ENCODE measurements at places on chromosomes 16 and 17.

DNA sequence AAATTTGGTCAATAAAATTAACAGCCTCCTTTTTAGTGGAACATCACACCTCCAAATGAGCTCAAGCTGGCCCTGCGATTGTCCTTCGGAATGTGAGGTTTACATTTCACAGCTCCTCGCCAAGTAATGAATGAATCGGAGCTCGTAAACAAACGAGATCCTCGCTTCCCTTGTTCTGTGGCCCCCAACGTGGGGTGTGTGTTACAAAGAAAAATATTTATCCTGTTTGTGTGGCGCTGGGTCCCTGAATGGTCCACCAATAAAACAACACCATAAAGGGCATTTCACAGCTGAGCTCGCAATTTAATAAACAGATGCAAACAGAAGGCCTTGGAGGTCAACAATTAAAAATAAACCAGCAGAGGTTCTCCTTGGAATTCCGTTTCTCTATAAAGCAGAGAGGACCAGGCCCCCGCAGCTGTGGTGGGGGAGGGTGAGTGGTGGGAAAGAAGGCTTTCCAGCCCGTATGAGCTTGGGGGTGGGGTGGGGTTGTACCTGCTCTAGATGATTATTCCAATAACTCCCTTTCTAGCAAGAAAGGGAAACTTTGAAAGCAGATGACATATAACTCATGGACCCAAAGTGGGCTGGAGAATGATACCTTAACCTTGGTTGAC, 393.9 kb upstream of the SALL1 start:
- DNase-seq, result no peak

GRCh38 chr17:48769009-48769675, 40.6 kb upstream of the HOXB13 start:
- DNase-seq, result no peak

DNA sequence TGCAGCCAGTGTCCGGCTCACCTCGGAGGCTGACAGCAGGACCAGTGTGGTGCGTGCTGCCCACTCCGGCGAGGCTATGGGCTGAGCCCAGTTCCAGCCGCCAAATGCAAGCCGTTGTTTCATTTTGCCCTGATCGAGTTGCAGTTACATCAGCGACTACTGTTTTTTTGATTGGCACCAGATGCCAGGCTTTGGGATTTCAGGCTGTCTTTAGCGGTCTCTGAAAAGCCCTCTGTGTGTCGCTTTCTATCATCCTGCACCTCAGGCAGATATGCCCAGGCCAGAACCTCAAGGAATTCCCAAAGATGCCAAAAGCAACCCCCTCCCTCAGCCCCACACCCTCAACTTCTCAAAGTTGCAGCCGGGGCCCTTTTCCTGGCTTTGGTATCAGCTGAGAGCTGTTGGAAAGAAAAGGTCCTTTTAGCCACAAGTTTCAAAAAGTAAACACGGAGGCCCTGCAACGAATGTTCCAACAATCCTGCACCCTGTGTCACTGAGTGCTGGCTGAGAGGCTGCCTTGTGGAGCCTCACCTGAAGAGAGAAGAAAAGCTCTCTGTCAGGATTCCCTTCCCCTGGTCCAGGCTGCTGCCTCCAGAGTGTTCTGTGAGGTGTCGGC, 58.9 kb downstream of the WWP2 start:
- no peak for DNase-seq

- no peak for DNase-seq
Measured at GRCh38 chr17:31907342-31907962, 5.9 kb upstream of the UTP6 start.

DNA sequence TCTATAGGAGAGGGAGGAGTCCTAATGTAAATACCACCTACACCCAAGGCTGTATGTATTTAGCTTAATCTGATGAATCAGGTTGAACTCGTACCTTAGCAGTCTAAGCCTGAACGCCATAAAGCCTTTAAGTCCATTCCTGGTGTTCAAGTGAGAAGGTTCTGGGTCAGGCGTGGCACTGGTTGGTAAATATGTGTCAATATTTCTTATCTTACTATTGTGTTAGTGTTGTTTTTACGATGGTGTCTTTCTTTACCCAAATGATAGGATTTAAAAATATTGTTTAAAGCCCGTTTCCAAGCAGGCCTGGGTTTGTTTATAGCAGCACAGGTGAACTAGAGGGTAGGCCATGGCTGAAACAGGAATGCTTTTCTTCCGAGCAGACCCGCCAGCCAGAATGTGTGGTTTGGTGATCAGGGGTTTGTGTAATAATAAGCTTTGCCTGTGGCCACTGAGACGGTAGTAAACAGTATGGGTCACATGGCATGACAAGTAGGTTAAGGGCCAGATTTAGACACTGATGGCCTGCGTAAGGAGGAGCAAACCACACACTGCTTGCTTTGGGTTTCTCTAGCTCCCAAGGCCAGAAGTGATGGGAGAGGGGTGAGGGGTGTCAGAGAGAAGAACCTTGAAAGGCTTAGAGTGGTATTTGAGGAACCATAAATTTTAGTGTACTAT, 3.3 kb downstream of the TMEM94 start:
- DNase-seq, result no peak

DNA sequence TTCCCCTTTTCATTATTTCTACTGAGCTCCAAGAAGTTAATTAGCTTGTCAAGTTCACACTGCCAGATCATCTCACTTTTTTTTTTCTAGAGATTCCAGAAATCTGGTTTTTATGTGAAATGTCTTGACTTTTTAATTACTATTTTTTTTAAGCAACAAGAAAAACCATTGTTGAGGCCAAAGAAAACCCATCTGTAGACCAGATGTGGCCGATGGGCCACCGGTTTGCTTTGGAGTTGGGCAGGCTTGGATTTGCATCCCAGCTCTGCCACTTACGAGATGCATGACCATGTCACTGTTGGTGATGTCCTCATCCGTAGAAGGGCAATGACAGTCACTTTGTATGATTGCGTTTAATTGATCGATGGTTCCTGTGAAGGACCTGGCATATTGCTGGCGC, 34.2 kb upstream of the MRTFB start:
- DNase-seq, result no peak

GRCh38 chr16:88372522-88372921, 10.2 kb upstream of the ZNF469 start:
- DNase-seq, result no peak

- DNase-seq, result no peak
Measured at GRCh38 chr17:1727876-1728630, 3.5 kb downstream of the WDR81 start.

DNA sequence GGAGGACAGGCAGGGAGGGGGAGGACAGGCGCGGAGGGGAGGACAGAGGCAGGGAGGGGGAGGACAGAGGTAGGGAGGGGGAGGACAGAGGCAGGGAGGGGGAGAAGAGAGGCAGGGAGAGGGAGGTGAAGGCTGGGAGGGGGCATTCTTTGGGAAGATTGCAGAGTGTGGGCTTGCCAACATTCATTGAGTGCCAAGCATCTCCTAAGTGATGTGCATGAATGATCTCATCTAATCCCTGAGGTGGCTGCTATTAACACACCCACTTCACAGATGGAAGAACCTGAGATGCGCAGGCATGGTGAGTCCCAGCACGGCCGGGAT, 58.3 kb downstream of the NT5M start:
- DNase-seq, result no peak

DNA sequence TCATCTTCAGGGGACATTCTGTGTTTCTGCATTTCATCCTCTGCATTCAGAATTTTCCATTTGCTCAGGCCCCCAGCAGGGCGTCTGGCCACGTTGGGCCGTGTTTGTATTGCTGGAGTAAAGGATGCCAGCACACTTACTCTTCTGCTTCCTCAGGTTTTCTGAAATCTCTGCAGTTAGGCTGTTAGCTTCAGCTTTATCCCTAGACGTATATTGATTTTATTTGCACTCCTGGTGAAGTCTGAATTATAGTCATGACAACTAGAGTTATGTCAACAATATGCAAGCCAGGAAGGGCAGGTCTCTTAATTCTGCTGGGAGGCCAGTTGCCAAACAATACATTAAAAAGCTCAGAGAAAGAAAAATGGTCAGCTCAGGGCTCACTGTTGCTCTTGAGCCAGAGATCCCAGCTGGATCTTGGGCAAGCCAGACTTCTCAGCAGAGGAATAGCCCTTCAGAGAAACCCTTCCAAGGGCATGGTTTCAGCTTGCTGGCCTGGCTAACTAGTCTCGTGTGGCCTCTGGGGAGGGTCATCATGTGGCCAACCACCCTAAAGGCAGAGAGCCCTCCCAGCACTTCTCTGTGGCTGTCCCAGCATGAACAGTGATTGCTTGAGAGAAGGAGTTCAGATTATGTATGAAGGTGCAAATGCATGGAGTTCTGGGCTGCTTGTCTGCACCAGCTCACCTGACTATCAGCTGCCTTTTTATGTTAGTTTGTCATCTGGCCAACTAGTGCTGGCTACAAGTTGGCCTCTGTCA, 110.2 kb upstream of the CACNG5 start:
- peak; percentile 75 for DNase-seq

DNA sequence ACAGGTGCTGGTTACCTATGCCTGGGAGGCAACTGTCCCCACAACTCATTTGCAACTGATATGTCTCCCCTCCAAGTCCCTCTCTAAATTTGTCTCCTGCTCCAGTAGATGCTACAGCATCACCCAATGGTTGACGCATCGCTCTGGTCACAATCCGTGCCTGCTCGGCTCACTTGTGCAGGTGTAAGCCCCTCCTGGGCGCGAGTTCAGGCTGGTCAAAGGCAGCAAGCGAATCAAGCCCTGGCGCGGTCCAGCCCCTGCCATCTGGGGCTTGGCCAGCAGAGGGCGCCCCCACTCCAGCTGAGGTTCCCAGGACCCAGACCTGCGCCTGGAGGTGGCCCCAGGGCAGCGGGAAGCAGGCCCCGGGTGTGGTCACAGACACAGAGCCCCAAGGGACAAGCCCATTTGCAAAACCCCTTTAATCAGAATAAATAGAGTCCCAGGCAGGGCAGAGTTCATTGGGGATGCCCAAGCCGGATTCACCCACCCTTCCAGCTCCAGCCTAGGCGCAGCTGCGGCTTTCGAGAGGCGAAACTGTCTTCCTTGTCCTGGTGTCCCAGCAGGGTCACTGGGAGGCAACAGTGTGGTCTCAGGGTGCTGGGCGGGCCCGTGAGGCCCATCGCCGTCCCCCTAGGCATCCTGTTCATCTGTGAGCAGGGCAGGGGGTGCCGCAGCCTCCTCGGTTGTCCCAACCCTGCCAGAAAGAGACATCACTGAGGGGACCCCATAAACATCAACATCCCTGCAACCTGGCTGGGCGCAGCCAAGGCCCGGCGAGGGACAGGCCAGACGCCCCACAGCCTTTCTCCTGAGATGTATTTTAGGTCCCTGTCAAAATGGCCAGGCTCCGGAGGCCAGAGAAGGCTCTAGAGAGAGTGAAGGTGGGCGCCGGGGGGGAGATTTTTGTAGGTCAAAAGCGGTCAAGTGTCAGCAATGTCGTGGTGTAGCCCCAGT, 15.8 kb downstream of the TMC6 start:
- peak; percentile 71 for DNase-seq

DNA sequence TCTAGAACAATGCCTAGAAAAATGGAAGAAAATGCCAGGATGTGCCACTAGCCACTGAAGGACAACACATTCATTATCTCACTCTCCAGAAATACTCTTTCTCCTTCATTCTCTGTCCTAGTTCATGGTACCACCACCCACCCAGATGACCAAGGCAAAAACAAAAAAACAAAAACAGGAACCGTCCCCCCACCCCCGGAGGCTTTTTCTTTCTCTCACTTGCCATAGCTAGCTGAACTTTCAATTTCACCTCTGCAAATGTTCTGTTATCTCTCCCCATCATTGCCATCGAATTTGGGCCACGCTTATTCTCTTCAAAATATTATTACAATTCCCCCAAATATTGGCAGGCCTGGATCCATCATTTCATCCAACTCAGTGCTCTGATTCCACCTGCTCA, 49.0 kb downstream of the SOX9 start:
- DNase-seq, result no peak

- no peak for DNase-seq
Measured at GRCh38 chr17:63116228-63116627, 150.2 kb downstream of the TANC2 start.

DNA sequence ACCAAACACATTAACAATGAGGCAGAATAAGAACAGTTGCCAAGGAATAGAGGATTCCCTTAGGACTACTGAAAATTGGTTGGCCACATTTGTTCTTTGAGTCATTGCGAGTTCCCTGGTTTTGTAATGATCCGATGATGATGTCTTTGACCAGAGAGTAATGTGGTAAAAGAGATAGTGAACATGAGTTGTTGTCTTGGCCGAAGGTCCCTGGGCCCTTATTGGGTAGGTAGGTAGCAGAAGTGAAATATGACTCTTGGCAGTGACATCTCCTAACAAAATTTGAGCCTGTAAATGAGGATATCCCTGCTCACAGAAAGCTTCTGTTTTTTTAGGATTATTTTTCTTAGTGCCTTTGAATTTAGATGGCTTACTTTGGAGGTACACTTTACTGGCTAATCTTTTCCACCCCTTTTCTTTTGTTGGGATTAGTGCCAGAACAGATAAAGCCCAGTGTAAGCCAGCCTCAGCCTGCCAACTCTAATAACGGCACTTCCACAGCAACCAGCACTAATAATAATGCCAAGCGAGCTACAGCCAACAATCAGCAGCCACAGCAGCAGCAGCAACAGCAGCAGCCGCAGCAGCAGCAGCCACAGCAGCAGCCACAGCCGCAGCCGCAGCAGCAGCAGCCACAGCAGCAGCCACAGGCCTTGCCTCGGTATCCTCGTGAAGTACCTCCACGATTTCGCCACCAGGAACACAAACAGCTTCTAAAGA, 47.2 kb downstream of the TNRC6A start:
- no peak for DNase-seq

- DNase-seq, result no peak
Measured at GRCh38 chr16:11950388-11950787, 8.5 kb upstream of the NPIPB2 start.

DNA sequence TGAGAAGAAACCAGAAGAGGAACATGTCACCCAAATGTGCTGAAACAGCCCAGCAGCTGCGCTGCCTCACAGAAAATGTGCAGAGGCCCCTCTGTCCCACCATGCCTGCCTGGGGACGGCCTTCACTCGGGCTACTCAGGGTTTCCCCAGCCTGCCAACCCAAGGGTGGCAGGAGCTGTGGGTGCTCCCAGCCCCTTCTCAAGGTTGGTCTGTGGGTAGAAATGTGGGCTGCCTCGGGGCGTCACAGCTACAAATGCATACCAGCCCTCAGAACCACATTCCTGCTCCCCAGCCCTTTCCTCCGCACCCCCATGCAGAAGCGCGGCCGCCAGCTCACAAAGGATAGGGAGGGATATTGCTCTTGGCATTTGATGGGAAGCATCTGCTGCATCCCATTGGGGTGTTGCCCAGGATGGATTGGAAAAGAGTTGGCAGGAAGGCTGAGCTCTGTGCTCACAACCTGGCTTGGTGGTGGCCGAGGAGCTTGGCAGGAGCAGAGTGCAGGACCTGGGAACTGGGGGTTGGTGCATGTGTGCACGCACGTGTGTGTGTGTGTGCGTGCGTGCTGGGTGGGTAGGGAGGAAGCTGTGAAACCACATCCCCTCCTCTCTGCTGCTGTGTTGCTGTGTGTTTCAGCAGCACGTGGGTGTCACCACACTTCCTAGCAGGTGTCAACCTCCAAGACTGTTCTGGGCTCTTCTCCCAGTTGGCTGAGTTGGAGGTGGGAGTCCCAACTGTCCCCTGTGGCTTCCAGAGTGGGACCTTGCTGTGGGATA, 304.4 kb downstream of the SEC14L1 start:
- no peak for DNase-seq
